ENCODE measurements at places on chromosomes 7 and 10.
A peak's percentile ranks its signal among the peaks of the same experiment; 100 is the strongest.

GRCh38 chr10:126205486-126206205 is 182.6 kb downstream of the ADAM12 start:
- no peak overlapping the region for H3K27ac ChIP-seq
- DNase-seq: no peak
- H3K36me3 ChIP-seq: no peaks in the 10 kb centered on the region
- no peak overlapping the region for H3K4me3 ChIP-seq

DNA sequence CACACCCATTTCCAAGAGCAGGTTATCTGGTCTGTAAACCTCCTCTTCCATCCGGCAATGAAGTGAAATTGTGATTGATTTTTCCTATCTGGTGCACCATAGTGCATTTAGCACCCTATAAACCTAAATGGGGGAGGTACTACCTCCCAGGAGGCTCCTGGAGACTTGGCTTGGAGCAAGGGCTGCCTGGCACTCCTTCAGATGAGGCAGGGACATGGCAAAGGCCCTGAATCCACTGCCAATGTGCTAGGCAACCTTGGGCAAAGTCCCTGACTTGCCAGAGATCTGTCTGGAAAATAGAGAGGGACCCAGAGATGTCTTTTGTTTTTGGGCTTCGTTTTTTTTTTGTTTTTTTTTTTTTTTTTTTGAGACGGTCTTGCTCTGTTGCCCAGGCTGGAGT is 6.7 kb upstream of the GRID1 start:
- H3K4me3 ChIP-seq: no peak overlapping the region
- DNase-seq: no peak
- H3K27ac ChIP-seq: no peak overlapping the region
- no peaks in the 10 kb centered on the region for H3K27me3 ChIP-seq
- no peaks in the 10 kb centered on the region for H3K36me3 ChIP-seq

GRCh38 chr10:120473593-120473992 is 16.6 kb downstream of the PLPP4 start:
- H3K4me3 ChIP-seq: no peak overlapping the region
- H3K27me3 ChIP-seq: no peaks in the 10 kb centered on the region
- no peaks in the 10 kb centered on the region for H3K4me1 ChIP-seq
- no peak overlapping the region for H3K27ac ChIP-seq

DNA sequence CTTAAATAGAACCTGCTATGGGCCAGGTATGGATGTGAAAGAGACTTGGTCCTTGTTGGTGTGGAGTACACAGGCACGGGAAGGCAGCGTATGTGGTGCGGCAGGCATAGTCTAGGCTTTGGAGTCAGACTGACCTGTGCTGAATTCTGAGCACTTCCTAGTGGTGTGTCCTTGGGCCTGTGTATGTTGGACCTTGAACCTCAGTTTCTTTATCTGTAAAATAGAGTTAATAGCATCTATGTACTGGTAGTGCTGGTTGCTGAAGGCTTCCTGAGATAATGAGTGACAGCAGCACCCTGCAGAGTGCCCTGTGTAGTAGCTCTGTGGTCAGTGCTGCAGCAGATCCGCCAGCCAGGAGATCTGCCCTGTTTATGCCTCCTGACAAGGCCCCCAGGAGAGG is 5.3 kb upstream of the SFRP5 start:
- no peak for DNase-seq
- H3K27me3 ChIP-seq: no peaks in the 10 kb centered on the region
- peaks cover 15% of the 10 kb centered on the region for H3K4me1 ChIP-seq
- no peak overlapping the region for H3K27ac ChIP-seq

GRCh38 chr10:87973635-87974034 is 110.2 kb downstream of the PTEN start:
- H3K36me3 ChIP-seq: no peaks in the 10 kb centered on the region
- no peak overlapping the region for H3K27ac ChIP-seq
- no peak for DNase-seq
- H3K27me3 ChIP-seq: no peaks in the 10 kb centered on the region
- H3K4me3 ChIP-seq: no peak overlapping the region
- H3K4me1 ChIP-seq: peaks cover 6% of the 10 kb centered on the region

- H3K36me3 ChIP-seq: no peaks in the 10 kb centered on the region
- H3K27me3 ChIP-seq: no peaks in the 10 kb centered on the region
- H3K27ac ChIP-seq: no peak overlapping the region
- DNase-seq: no peak
Observed at GRCh38 chr7:83347945-83348444, 185.3 kb upstream of the PCLO start.

DNA sequence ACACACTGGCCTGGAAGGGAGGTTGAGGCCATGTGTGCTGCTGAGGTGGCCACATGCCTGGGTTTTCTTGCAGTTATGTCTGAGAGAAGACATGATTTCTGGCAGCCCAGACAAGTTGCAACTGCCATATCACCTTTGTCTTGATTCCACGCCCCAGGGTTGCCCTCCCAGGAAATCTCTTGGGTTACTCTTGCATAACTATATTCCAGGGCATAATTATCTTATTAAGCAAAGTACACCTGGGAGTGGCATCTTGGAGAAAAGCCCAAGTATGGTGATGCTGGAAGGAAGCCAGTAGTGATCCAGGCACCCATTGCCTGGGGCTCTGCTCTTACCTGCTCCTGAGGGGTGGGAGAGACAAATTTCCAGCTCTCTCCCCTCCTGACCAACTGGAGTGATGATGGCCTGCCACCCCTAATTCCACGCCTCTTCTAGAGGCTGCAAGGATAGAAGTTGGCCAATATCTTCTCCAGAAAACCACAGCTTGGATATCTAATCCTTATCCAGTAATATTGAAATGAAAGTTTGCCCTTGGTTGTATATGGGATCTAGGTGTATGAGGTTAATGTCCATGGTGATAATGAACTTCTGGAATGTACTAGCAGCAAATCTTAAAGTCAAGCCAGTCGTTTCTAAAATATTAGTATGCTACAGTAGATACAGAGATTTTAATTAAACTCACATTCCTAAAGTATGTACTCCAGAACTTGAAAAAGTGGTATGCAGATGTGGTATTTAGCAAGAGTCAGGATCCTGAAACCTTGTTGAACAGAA is 5.0 kb downstream of the AKR1B10 start:
- no peak for DNase-seq
- peaks cover 8% of the 10 kb centered on the region for H3K4me1 ChIP-seq
- no peak overlapping the region for H3K27ac ChIP-seq
- H3K4me3 ChIP-seq: no peak overlapping the region
- no peaks in the 10 kb centered on the region for H3K36me3 ChIP-seq

DNA sequence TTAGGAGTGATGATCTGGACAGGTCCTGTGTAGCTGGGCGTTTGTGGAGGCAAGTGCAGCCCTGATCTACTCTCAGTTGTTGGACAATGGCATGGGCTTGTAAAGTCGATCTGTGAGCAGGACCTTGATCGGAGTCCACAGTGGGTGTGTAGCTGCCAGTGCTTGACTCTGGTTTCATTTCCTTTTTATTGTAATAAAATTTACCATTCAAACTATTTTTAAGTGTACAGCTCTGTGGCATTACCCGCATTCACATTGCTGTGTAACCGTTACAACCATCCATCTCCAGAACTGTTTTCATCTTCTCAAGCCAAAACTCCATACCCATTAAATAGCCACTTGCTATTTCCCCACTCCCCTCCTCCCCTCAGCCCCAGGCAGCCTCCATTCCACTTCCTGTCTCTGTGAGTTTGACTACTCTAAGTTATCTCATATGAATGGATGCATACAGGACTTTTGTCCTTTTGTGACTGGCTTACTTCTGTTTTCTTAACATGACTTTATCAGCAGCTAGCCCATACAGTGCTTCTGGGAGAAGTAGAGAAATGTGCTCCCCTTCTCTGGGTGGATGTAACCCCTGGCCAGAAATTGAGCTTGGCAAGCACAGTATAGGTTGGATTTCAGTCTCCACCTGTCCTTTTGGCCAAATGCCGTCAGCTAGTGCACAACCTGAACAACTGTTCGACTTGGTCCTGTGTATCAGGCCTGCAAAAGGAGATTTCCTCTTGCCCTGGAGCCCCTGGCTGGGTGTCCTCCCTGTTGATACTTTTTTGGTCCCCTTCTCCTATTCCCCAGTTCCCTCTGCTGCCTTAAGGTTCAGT is 180.0 kb downstream of the LRMDA start:
- peaks cover 42% of the 10 kb centered on the region for H3K4me1 ChIP-seq
- no peaks in the 10 kb centered on the region for H3K36me3 ChIP-seq
- H3K4me3 ChIP-seq: no peak overlapping the region

DNA sequence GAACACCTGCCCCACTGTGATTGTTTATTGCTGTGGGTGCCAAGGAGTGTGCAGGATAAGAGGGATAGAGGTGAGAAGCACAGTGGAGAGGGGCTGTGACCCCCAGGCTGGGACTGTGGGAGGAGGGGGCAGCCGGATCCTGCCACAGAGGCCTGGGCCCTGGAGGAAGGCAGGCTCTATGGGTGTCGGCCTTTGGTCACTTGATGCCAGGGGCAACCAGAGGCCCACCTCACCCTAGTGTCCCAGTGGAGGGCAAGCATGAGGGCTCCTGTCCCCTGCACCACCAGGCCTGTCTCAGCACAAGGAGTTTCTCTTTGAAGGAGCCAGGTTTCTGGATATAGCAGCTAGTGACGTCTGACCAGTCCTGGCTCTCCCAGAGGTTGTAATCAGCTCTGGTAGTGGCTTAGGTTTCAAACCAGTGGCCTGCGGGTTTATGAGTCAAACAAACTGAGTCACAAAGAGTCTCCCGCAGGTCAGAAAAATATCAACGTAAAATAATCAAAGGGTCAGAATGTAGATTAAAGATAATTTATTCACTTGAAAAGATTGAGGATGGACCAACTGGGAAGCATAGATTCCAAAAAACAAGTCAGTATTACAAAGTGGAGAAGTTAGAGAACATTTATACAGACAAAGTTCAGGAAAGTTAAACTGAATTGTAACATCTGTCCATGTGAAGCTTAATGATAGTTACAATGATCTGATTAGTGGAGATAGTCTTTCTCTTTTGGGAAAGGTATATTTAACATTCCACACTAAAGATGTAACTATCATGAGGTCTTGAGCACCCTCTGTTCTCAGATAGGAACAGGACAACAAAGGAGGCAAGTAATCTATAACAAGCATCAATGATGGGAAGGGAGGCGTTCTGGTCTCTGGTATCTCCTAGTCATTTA is 37.2 kb upstream of the ZNF488 start:
- no peaks in the 10 kb centered on the region for H3K4me1 ChIP-seq
- H3K4me3 ChIP-seq: no peak overlapping the region
- no peaks in the 10 kb centered on the region for H3K36me3 ChIP-seq
- no peak for DNase-seq
- H3K27ac ChIP-seq: no peak overlapping the region

DNA sequence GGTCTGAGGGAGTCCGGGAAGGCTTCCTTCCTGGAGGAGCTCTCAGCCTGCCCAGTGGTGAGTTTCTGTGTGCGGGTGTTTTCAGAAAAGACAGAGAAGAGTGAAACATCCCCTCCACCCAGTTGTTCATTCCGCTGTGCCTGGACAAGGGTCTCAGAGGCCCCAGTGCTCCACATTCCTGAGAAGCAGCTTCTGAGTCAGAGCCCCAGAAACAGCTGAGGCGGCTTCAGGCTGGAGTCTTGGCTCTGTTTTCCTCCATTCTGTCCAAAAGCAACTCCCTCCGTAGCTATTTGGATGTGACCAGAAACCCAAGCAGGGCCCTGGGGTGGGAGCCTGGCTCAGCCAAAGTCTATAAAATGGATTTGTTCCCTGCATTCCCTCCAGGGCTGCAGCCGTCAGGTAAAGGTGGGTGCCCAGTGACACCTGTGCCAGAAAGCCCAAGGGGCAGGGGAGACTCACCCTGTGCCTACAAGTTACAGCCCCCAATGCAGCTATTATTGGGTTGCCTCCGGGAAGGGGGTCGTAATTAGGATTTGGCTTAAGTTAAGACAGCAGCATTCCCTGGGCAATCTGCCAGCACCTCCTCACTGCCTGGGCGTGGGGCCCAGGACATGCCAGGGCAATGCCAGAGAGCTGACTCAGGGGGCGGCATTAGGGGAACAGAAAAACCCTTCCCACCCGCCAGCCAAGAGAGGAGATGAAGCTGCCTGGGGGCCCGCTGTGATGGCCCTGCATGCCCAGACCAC is 13.1 kb upstream of the CAMK2G start:
- peaks cover 32% of the 10 kb centered on the region for H3K4me1 ChIP-seq
- DNase-seq: peak; percentile 89
- no peaks in the 10 kb centered on the region for H3K27me3 ChIP-seq
- no peak overlapping the region for H3K4me3 ChIP-seq
- H3K27ac ChIP-seq: peak overlapping the region; percentile 88

DNA sequence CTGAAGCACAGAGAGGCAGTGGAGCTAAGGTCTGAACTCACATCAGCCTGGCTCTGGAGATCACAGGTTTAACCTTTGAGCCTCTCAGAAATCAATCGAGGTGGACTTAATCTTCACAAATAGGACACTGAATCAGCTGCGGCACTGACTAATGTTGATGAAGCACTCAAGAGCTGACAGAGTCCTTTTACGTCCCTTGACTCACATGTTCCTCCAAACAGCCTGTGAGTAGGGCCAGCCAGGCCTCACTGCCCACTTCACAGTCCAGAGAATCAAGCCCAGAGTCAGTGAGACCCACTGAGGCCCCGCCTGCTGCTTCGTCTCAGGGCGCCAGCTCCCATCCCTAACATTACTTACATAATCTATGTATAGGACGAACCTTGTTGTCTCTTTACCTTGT is 63.1 kb downstream of the TNS3 start:
- no peaks in the 10 kb centered on the region for H3K36me3 ChIP-seq
- H3K27me3 ChIP-seq: no peaks in the 10 kb centered on the region
- no peak for DNase-seq
- H3K4me1 ChIP-seq: peaks cover 18% of the 10 kb centered on the region
- no peak overlapping the region for H3K4me3 ChIP-seq

- H3K4me3 ChIP-seq: no peak overlapping the region
- DNase-seq: no peak
- no peak overlapping the region for H3K27ac ChIP-seq
- no peaks in the 10 kb centered on the region for H3K36me3 ChIP-seq
- H3K4me1 ChIP-seq: no peaks in the 10 kb centered on the region
Observed at GRCh38 chr10:47370878-47371277, 13.2 kb downstream of the ZNF488 start.

GRCh38 chr7:135217645-135218509 is 6.6 kb upstream of the WDR91 start:
- H3K27ac ChIP-seq: no peak overlapping the region
- H3K27me3 ChIP-seq: no peaks in the 10 kb centered on the region
- no peak overlapping the region for H3K4me3 ChIP-seq
- no peak for DNase-seq

DNA sequence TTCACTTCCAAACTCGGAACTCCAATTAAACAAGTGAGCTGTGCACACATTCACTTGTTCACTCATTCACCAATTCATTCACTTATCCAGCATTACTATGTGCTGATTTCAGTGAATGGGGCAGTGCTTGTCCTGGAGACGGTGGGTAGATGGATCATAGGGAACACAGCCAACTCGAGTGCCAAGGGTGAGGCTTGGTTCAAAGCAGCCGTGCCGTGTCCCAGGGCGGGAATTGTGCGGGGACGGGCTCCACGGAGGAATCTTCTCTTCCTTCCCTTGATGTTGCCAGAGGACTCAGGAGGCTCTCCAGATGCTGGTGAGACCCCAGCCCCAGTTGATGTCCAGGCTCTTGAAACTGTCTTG is 2.9 kb downstream of the SH2D4B start:
- no peak for DNase-seq
- H3K4me1 ChIP-seq: peaks cover 4% of the 10 kb centered on the region
- H3K36me3 ChIP-seq: no peaks in the 10 kb centered on the region
- H3K27ac ChIP-seq: no peak overlapping the region
- no peak overlapping the region for H3K4me3 ChIP-seq
